Epithelial cell of esophagus (primary cell): ENCODE measurements at places on chromosomes 1 and 21.

- no peak for DNase-seq
Observed at GRCh38 chr1:241331328-241332036, 25.5 kb downstream of the RGS7 start.

GRCh38 chr1:174105086-174105485 lies 54.2 kb upstream of the RABGAP1L start:
- DNase-seq = no peak

DNA sequence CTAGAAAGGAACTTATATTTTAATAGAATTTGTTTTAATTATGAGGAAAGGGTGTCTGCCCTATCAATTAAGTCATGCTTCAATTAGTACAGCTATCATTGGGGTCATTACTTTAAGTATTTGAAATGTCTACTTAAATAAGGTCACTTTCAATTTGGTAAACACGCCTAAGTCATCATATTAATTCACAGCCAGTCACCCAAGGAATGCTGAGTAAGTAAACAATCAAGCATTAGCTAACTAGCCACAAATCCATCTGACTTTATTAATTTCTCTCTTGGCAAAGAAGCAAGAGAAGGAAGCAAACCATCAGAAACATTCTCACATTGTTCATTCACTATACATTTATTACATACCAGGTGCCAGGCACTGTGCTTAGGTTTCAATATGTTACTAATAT lies 1.2 kb upstream of the LRRC52 start:
- DNase-seq = no peak

GRCh38 chr1:44947063-44947773 lies 39.2 kb downstream of the EIF2B3 start:
- DNase-seq = no peak

DNA sequence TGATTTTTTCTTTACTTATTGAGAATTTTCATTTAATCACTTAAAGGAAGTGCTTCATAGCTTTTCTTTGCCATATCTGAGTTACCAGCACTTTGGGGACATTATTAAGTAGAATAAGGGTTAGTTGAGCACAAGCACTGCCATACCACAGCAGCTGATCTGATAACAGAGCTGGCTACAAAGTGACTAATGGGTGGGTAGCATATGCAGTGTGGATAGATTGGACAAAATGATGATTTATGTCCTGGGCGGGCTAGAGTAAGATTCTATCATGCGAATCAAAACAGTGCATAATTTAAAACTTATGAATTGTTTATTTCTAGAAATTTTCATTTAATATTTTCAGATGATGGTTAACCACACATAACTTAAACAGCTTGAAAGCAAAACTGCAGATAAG lies 102.2 kb upstream of the SNX7 start:
- no peak for DNase-seq

DNA sequence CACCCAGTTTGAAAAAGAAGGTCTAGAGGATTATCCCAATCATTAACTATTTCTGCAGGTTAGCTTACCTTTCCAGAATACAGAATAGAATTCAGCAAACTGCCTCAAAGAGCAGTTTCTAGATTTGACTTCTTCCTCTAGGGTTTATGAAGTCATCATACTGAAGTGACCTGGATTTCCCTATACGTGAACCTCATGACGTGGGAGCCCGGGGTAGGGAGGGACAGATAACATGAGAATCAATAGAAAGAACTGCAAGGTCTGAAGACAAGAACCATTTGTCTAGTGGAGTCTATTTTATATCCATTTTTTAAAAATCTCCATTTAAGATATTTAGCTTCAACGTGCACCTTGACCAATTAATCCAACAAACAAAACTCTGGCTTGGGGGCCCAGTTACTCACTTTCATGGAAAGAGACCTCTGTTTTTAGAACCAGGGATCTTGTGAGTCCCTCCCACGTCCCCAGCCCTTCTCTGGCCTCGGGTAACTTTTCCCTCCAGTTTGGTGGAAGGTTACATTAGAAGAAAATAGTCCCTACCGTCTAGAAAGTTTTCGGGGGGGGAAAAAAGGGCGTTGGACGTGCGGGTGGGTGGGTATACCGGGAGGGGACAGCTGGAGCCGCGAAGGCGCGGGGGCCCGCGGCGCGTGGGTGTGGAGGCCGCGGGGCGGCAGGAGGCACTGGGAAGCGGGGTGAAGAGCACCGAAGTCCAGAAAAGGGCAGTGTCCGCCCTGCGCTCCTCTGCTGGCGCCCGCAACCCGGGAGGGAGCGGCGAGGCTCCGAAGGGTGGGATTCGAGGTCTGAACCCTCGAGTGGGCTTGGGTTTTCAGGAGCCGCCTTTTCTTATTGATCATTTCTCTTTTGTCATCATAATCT lies 13.8 kb upstream of the POGZ start:
- peak; percentile 15 for DNase-seq

DNA sequence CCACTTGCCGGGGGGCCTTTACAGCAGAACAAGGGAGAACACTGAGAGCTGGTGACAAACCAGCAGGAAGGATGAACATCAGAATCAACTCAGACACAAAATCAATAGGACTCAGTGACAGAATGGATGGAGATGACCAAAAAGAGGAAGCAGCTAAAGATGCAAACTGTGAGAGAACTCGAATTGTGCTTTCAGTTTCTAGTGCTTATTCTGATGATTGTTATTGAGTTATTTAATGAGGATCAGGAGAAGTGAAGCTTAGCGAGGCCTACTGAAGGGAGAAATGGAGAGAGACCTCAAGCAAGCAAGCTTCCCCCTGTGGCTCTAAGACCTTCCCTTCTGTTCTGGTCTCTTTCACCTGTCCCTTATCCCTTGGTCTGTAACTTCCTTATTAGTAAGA lies 30.3 kb upstream of the TMEM125 start:
- DNase-seq = no peak

GRCh38 chr1:67809887-67810286 lies 23.4 kb downstream of the GNG12 start:
- no peak for DNase-seq

GRCh38 chr1:41200728-41201127 lies 41.4 kb downstream of the SCMH1 start:
- no peak for DNase-seq

- peak; percentile 27 for DNase-seq
Observed at GRCh38 chr1:84479998-84480397, 932 bp downstream of the RPF1 start.
